ENCODE measurements at places on chromosomes 12 and 14.

GRCh38 chr14:94624537-94625352, 12.6 kb downstream of the SERPINA3 start:
- no peaks in the 10 kb centered on the region for H3K36me3 ChIP-seq
- DNase-seq, result no peak
- H3K4me1 ChIP-seq, result no peaks in the 10 kb centered on the region
- no peaks in the 10 kb centered on the region for H3K27me3 ChIP-seq

- DNase-seq, result no peak
- no peak overlapping the region for H3K4me3 ChIP-seq
- H3K27me3 ChIP-seq, result no peaks in the 10 kb centered on the region
- peaks cover 17% of the 10 kb centered on the region for H3K36me3 ChIP-seq
These were observed 10.0 kb downstream of the UBE3B start for GRCh38 chr12:109487181-109488050.

- no peaks in the 10 kb centered on the region for H3K36me3 ChIP-seq
- H3K27me3 ChIP-seq, result peaks cover 85% of the 10 kb centered on the region
- DNase-seq, result no peak
- no peak overlapping the region for H3K4me3 ChIP-seq
These were observed 2.2 kb upstream of the KCNH3 start for GRCh38 chr12:49536526-49537071.

- DNase-seq, result no peak
- H3K4me1 ChIP-seq, result 0 out of 2 replicates have a peak, but pooled peaks cover 7% of the 10 kb centered on the region
- H3K36me3 ChIP-seq, result no peaks in the 10 kb centered on the region
- no peaks in the 10 kb centered on the region for H3K27me3 ChIP-seq
- H3K4me3 ChIP-seq, result no peak overlapping the region
- H3K27ac ChIP-seq, result no peak overlapping the region
These were observed 241.8 kb upstream of the RGS6 start for GRCh38 chr14:71690478-71690877.

- H3K27me3 ChIP-seq, result no peaks in the 10 kb centered on the region
- H3K36me3 ChIP-seq, result no peaks in the 10 kb centered on the region
- DNase-seq, result no peak
These were observed 8.1 kb downstream of the DNAI7 start for GRCh38 chr12:25186788-25187402.

- H3K4me1 ChIP-seq, result peaks cover 4% of the 10 kb centered on the region
- no peaks in the 10 kb centered on the region for H3K27me3 ChIP-seq
- H3K4me3 ChIP-seq, result peak overlapping the region; percentile 89
- peak; percentile 30 for DNase-seq
- no peaks in the 10 kb centered on the region for H3K36me3 ChIP-seq
- H3K27ac ChIP-seq, result peak overlapping the region; percentile 90
These were observed 484 bp downstream of the MIS18BP1 start for GRCh38 chr14:45252366-45253069.

- no peak for DNase-seq
- no peak overlapping the region for H3K27ac ChIP-seq
- no peaks in the 10 kb centered on the region for H3K36me3 ChIP-seq
- H3K4me1 ChIP-seq, result peaks cover 10% of the 10 kb centered on the region
- no peaks in the 10 kb centered on the region for H3K27me3 ChIP-seq
- no peak overlapping the region for H3K4me3 ChIP-seq
These were observed 99.0 kb upstream of the SSTR1 start for GRCh38 chr14:38108681-38109080.

DNA sequence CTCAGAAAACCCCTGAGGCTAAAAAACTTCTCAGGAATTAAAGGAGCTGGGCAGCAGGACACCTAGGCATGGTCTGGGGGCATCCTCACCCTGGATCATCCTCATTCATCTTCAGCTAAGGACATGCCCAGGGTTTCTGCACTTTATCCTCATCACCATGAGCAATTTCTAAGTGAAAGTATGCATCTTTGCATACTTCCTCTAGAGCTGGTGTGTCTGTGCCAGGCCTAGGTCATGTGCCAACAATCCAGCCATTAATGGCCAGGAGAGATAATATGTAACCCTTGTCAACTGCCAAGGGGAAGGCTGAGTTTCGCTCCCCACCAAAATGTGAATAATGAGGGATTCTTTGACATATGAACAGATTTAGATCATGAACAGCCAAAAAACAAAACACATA, 160.5 kb downstream of the KITLG start:
- H3K36me3 ChIP-seq, result no peaks in the 10 kb centered on the region
- H3K4me1 ChIP-seq, result no peaks in the 10 kb centered on the region
- no peak for DNase-seq

- H3K36me3 ChIP-seq, result no peaks in the 10 kb centered on the region
- H3K4me3 ChIP-seq, result no peak overlapping the region
- H3K27ac ChIP-seq, result no peak overlapping the region
- DNase-seq, result no peak
These were observed 27.0 kb upstream of the PHC1 start for GRCh38 chr12:8887285-8887715.

DNA sequence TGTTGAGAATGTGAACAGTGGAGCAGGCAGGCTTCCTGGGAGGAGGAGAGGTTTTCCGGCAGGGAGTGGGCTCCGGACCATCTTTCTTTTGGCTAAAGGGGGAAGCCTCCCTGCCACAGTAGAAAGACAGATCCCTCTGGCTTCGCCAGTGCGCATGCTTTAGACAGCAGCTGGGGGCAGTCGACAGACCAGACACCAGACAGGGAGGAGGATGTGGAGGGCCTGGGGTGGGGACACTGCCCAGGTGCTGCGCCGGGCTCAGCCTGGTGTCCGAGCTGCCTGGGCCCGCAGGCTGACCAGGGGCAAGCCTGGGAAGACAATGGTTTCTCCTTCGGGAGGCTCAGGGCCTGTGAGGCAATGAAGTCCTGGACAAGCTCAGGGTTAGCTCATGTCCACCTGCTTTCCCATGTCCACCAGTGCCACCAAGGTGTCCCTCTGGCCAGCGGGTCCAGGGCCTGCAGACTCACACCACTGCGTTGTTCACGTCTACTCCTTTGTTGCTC, 67.3 kb downstream of the PRIMA1 start:
- no peaks in the 10 kb centered on the region for H3K4me1 ChIP-seq
- H3K36me3 ChIP-seq, result no peaks in the 10 kb centered on the region
- no peak for DNase-seq
- H3K27me3 ChIP-seq, result no peaks in the 10 kb centered on the region
